ENCODE measurements at places on chromosomes 16 and 17.
A peak's percentile ranks its signal among the peaks of the same experiment; 100 is the strongest.

DNA sequence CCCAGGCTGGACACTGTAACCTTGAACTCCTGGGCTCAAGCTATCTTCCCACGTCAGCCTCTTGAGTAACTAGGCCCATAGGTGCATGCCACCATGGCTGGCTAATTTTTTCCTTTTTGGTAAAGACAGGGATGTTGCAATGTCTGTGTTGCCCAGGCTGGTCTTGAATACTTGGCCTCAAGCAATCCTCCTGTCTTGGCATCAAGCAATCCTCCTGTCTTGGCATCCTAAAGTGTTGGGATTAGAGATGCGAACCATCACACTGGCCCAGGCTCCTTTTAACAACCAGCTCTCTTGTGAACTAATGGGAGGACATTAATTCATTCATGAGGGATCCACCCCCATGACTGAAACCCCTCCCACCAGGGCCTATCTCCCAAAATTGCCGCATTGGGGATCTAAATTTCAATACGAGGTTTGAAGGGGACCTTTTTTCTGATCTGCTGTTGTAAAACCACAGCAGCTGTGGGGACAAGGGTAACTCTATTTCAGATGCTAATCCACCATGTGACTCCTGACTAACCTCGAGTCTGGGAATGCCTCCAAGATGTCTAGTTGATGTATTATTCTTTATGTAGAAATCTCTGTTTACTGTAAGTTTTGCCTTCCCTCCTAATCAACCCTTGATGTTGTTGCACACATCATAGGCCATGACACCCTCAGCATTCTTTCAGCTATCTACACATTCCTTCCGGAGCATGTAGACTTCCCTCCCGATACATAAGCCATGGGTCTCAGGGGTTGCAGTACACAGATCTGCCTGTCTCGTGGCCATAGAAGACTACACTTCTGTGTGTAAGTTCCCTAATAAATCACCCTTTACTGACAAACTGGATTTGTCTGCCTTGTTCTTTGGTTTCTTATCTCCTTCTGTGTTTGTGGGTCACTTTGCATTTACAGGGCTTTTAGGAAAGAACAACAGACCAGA, 37.6 kb downstream of the RNF112 start:
- no peak for DNase-seq

DNA sequence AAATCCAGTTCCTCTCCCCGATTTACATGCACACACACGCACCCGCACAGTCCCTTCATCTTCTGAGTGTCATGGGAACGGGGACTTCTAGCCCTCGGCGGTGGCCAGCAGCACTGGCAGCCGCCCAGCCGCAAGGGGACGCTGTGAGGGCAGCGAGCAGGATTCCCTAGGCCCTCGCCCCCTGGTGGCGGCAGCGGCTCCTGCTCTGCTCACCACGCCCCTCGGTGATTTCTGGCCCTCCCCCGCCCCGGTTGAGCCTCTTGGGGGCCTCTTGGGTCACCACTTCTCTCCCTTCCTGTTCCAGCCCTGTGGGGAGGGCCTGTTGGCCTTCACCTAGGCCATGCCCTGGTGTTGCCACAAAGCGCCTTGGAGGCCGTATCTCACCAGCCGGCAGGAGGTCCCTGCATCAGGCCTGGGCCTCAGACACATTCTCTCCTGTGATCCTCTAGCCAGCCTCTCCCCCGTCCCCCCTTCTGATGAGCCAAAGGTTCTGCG, 75.2 kb upstream of the KSR1 start:
- peak; percentile 59 for DNase-seq

DNA sequence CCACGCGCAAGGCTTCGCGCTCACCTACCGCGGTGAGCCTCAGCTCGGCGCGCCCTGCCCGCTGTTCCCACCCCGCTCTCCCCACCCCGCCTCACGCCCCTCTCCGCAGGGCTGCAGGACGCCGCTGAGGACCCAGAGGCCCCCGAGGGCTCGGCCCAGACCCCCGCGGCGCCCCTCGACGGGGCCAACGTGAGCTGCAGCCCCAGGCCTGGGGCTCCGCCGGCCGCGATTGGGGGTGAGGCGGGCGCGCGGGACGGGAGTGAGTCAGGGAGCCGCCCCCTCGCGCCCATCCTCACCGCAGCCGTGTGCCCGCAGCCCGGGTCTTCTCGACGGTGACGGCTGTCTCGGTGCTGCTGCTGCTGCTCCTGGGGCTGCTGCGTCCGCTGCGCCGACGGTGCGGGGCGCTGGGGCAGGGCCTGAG, 1.9 kb upstream of the PAQR4 start:
- DNase-seq: no peak

DNA sequence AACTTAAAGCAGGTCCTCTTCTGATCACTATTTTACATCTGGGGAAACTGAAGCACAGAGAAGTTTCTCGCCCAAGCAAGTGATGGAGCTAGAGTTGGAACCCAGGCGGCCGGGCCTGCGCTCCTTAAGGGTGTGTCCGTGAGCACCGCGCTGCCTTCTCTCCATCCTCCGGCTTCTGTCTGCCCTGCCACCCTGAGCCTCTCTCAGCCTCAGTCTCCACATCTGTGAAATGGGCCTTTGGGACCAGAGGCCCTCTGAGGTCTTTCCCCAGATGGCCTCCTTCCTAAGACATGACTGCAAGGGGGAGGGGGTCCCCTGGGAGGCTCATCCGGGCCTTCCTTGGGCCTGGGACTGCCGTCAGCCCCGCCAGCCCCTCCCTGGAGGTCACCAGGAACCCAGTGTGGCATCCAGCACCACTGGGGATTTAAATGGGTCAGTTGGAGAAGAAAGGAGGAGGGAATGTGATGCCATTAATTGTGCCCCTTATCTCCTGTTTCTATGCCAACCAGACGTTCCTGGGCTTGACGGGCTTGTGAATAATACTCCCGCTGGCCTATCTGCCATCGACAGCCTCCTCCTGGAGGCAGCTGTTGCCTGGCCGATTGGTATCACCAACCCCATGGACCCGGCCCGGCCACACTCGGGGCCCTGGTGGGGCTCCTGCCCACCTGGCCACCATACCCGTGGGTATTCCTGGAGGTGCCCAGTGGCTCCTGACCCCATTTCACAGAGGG, 5.1 kb downstream of the ZFPM1 start:
- DNase-seq: no peak

- no peak for DNase-seq
These were observed 6.2 kb downstream of the C1QL1 start for GRCh38 chr17:44961921-44962350.

GRCh38 chr17:3879186-3879585, 13.7 kb downstream of the CAMKK1 start:
- no peak for DNase-seq

GRCh38 chr17:10139577-10139976, 58.8 kb downstream of the GAS7 start:
- DNase-seq: no peak

DNA sequence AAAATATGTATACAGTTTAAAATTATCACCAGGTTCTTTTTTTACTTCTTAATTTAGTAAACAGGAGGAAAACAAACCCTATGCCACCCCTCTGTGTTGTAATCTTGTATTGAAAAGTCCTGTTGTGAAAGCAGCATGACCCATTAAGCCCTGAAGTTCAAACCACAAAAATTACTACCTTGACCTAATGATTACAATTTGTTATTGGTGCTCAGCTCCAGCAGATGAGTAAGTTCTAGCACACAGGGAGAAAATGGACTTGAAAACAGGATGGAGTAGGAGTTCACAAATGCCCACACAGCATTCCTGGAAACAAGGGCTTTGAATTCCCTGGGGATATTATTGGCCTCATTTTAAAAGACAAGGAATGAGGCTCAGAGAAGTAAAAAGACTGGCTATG, 505.8 kb upstream of the ERCC4 start:
- no peak for DNase-seq

GRCh38 chr17:16272111-16272840, 55.3 kb downstream of the PIGL start:
- no peak for DNase-seq

GRCh38 chr16:9836118-9836736, 346.0 kb downstream of the GRIN2A start:
- DNase-seq: no peak

GRCh38 chr17:83114706-83115105, 35.3 kb downstream of the METRNL start:
- no peak for DNase-seq

- DNase-seq: no peak
These were observed 33.5 kb downstream of the ADAM11 start for GRCh38 chr17:44792276-44792675.

DNA sequence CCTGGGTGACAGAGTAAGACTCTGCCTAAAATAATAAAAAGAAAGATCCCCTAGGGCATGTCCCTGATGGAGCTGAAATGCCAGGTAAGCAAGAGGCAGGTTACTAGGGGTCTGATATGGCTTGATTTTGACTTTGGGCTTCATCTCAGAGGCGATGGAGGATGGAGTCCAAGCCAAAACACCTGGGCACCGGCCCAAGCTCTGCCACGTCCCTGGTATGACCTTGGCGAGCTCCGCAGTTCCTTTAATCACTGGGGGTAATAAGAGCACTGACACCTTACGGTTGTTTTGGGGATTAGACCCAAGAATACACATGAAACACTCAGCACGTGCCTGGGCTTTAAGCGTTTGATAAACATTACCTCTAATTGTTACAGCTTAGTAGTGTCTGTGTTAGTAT, 350.8 kb upstream of the HSBP1 start:
- no peak for DNase-seq

DNA sequence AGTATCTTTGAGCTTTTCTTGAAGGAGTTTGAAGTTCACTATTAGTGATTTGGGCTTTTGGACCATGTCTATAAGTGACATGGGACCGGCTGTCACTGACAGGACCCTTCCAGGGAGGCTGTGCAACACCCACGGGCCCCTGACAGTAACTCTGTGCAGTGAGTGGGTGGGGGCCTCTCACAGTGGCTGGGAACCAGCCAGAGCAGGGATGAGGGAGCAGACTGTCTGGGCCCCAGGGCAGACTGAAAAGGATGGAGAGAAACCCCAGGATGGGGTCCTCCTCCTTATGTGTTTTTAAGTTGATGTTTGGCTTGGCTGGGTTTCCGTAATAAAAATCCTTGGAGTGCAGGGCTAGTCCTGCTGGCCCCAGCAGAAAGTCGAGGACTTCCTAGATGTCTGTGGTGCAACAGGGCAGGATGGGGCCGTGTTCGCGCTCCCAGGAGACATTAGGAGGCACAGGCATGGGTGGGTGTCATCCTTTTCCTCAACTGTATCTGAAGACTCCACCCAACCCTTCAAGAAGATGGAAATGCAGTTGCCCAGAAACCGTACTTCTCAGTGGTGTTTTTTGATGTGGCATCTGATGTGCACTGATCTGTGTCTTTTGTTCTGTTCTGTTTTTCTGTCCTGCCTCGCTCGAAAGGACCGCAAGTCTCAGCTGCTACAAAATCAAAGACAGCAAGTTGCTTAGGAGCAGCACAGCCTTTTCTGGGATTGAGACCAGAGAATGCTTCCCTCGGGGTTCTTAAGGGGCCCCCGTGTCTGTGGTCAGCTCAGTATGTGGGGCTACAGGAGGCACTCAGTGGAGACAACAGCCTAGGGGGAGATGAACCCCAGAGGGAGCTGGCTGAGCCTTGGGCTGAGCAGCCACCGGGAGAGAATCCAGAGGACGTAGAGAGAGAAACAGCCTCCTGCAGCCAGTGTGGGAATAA, 24.2 kb downstream of the PLD6 start:
- DNase-seq: peak; percentile 77

GRCh38 chr16:3470723-3471122, 24.6 kb downstream of the C16orf90 start:
- no peak for DNase-seq

DNA sequence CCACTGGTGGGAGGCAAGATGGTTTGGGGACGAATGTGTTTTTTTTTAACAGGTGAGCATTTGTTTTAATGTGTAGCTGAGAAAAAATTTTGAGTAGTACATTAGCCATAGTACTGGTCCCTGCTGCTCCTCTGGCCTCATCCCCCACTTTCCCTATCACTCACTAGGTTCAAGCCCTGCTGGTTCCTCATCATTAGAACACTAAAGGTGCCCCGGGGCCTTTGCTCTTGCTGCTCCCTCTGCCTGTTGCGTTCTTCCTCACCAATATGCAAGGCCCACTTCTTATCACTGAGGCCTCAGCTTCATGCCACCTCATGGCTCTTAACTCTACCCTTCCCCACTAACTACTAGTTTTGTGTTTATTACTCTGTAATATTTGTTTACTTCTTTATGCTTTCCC, 74.5 kb downstream of the GNAO1 start:
- DNase-seq: no peak

DNA sequence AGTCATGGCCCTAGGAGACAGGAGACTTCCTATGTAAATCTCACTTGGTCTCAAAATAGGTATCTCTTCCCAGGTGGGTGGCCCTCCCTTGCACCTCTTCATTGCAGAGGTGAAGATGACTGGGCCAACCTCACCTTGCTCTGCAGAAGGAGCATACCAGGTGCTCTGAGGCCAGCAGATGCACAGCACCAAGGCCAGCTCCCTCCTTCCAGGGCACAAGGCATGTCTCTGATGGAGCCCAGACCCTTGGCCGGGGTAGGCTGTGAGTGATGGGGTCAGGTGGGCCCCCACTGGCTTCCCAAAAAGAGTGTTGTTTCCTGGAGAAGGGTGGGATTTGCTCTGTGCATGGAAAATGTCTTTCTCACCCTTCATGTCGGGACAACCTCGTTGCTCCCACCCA, 12.8 kb downstream of the CACNG5 start:
- no peak for DNase-seq

- peak; percentile 85 for DNase-seq
These were observed at the start of gene ZNF232 for GRCh38 chr17:5111402-5112204. TSS of gene ZNF232 (minus strand) at chr17:5111878. CDS start at chr17:5111822, 56 bp downstream.

DNA sequence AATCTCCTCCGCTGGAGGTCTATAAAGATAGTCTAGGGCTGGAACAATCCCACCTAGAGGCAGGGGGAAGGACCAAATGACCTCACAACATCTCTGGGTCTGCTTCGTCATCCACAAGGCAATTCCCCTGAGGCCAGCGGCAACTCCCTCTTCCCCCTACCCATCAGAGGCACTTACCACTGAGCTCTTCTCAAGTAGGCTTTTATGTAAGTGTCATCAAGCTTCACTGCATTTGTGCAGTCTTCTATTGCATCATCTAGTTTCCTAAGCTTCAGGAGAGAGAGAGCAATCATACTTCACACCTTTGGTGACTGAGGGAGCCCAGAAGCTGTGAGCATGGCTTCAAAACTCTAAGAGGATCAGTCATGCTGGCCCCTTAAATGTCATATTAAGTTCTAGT, 21.0 kb downstream of the CNP start:
- DNase-seq: no peak

- DNase-seq: no peak
These were observed 12.9 kb downstream of the BBS2 start for GRCh38 chr16:56506941-56507340.

Measured in central memory CD4-positive, alpha-beta T cell (primary cell).